A673 (cell line): ENCODE measurements at places on chromosomes 7 and 10.

GRCh38 chr7:44980393-44981034, 1.7 kb upstream of the MYO1G start:
- peak; percentile 69 for DNase-seq

GRCh38 chr7:134514106-134514505, 13.3 kb upstream of the AKR1B10 start:
- DNase-seq = no peak

GRCh38 chr7:157691586-157692459, 355.0 kb downstream of the DNAJB6 start:
- DNase-seq = no peak

DNA sequence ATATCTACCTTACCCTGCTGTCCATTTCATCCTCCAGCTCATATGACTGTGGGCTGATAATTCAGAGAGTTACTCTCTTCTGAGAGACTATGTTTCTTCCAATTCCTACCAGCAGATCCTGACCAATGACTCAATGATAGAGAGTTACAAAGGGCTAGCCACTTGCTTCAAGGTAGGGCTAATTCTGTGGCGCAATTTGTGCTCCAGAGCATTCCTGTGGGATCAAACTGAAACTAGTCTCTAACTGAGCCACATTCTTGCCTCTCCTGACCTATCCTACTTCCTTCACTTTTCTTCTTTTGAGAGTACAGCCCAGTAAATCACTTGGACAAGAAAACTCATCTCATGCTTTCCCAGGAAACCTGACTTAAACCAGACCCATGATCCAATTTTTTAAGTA, 17.9 kb upstream of the ASZ1 start:
- DNase-seq = no peak
